ENCODE measurements at places on chromosomes 7 and 10.

DNA sequence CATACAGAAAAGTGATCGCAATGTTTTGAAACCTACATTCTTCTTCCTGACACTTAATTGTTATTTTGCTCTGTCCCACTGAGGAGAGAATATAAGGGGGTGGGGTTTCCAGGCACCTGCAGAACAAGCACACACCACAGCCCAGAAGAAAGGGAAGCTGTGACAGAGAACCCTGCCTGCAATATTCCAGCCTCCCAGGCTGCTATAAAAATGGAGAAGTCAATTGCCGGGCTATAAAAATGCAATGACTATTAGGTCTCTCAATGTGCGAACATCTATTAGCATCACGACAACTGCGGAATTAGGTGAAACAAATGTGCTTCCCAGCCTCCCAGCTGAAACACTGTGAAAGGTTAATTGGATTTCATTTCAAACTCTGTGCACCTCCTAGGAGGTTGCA, 145.3 kb upstream of the FRMD4A start:
- DNase-seq, result no peak

GRCh38 chr7:99140813-99141212, 3.1 kb downstream of the SMURF1 start:
- DNase-seq, result no peak

DNA sequence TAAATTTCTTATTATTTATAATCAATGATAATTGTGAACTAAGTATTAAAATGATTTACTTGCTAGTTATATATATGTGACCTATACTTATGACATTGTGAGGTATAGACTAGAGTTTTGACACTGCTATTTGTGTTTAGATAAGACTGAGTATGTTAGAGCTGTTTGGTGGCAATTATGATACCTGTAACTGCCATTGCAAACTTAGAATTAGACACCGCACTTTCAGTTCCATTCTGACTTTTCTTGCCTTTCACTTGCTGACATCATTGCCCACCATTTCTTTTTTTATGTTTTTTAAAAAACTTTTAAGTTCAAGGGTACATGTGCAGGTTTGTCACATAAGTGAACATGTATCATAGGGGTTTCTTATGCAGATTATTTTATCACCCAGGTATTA, 214.5 kb downstream of the MBL2 start:
- DNase-seq, result no peak

- DNase-seq, result no peak
Observed at GRCh38 chr10:85649461-85649860, 717.1 kb downstream of the GRID1 start.

DNA sequence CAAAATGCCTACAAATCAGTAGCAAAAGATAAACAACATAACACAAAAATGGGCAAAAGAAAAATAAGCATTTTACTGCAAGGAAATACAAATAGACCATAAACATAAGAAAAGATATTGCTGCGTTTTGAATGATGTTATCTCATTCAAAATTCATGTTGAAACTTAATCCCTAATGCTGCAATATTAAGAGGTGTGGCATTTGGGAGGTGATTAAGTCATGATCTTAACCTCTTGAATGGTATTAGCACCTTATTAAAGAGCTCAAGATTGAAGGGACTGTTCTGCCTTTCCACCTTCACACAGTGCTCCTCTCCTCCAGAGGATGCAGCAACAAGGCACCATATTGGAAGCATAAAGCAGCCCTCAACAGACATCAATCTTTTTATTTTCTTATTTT, 12.4 kb upstream of the TNKS2 start:
- no peak for DNase-seq

GRCh38 chr7:136183981-136184380, 206.8 kb upstream of the MTPN start:
- DNase-seq, result no peak

DNA sequence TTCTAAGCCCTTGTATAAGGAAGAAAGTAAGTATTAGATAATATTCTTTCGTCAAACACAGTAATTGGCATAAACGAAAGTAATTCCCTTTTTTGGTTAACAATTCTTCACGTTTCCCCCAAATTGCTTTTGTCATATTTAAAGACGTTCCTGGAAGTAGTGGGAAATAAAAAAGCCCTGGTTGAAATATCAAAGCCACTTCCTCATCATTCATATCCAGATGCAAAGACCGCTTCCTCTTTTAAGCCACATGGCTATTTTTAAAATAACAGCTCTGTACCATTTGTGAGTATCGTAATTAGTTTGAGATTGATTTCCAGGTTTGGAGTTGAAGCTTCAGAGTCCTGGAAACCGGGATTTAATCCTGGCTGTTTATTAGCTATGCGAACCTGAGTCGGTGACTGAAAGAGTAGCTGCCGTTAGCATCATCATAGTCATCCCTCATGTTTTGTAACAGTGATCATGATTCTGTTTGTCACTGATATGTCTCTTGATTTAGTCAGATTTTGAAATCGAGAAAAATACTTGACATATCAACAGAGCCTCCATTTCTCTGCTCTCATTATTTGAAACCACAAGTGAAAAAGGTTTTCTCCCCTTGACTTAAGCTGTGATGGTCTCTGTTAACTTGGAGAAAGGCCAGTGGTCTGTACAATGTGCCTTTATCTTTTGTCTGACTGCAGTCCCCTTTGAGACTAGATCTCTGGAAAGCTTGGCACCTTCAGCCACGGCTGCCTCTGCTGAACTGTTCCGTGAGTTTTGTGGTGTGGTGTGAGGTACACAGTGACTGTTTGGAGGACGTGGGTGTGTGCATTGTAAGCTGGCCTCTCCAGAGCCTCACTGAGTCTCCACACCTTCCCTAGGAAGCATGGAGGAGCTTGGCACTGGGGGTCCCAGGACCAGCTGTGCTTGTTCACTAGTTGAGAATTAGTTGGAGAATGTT, 18.1 kb downstream of the OPTN start:
- peak; percentile 8 for DNase-seq

GRCh38 chr7:97117035-97117371, 495 bp upstream of the SDHAF3 start:
- DNase-seq, result no peak

- no peak for DNase-seq
Observed at GRCh38 chr10:62634576-62634975, 169.9 kb upstream of the ADO start.

GRCh38 chr7:116432527-116432916, 67.0 kb upstream of the CAV2 start:
- DNase-seq, result no peak

GRCh38 chr10:14926722-14927416, 27.0 kb downstream of the DCLRE1C start:
- no peak for DNase-seq

DNA sequence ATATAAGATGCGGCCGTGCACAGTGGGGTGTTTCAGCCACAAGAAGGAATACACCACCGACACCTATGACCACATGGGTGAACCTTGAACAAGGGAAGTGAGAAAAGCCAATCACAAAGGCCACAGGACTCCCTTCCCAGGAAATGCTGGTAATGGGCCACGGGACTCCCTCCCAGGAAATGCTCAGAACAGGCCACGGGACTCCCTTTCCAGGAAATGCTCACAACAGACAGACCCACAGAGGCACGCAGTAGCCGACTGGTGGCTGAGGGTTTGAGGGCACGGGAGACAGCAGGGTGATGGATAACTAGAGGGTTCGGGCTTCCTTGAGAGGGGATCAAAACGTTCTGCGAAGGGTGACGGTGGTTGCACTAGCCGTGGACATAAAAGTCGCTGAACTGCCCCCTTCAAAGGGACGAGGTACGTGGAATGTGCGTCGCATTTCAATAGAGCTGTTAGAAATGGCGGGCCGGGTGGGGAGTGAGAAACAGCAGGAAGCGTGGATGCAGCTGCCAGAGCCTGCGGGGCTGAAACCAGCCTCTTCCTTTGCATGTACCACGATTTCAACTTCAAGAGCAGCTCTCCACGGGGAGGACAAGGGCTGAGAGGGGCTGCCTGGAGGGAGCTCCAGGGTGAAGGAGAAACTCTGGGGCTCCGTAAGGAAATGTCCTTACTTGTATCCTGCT, 274.0 kb downstream of the ELFN1 start:
- no peak for DNase-seq

GRCh38 chr10:28920091-28920490, 242.8 kb downstream of the BAMBI start:
- DNase-seq, result no peak

- DNase-seq, result no peak
Observed at GRCh38 chr7:44911911-44912310, 26.6 kb upstream of the PURB start.

GRCh38 chr10:13945390-13946208, 358.8 kb downstream of the PRPF18 start:
- no peak for DNase-seq

- no peak for DNase-seq
Observed at GRCh38 chr7:10122551-10123100, 851.0 kb upstream of the PHF14 start.

- no peak for DNase-seq
Observed at GRCh38 chr10:6274040-6274439, 71.3 kb downstream of the PFKFB3 start.

- no peak for DNase-seq
Observed at GRCh38 chr7:100768784-100769183, 35.4 kb downstream of the ZAN start.

DNA sequence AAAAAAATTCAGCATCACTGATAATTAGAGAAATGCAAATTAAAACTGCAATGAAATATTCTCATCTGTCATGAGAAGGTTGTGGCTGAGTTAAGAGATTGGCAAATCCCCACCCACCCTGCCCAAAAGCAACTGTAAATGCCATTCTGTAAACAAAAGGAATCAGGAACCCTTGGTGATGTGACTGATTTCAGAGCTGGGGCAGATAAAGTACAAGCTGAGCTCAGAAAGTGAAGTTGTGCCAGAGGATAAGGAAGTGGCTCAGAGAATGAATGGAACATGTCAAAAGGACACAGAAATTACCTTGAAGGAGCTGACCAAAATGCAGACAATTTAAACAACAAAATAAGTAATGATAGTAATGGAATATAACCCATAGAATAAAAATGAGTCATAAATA, 32.7 kb upstream of the ARMS2 start:
- no peak for DNase-seq

- DNase-seq, result no peak
Observed at GRCh38 chr7:78159545-78159944, 361.0 kb downstream of the PHTF2 start.

GRCh38 chr7:47682874-47683273, 101.0 kb upstream of the TNS3 start:
- DNase-seq, result no peak

GRCh38 chr10:119221201-119221600, 13.8 kb downstream of the GRK5 start:
- DNase-seq, result no peak

- no peak for DNase-seq
Observed at GRCh38 chr10:7458556-7458955, 47.7 kb upstream of the SFMBT2 start.

- DNase-seq, result no peak
Observed at GRCh38 chr7:130831817-130832481, 97.9 kb upstream of the KLF14 start.

GRCh38 chr7:10939237-10939910, 34.3 kb upstream of the PHF14 start:
- DNase-seq, result no peak

GRCh38 chr7:142030294-142030693, 34.6 kb downstream of the MGAM start:
- no peak for DNase-seq

- no peak for DNase-seq
Observed at GRCh38 chr10:32111585-32111984, 55.4 kb upstream of the KIF5B start.

- no peak for DNase-seq
Observed at GRCh38 chr7:68364886-68365625, 1233.2 kb upstream of the AUTS2 start.

- DNase-seq, result no peak
Observed at GRCh38 chr10:121268363-121268762, 329.9 kb downstream of the FGFR2 start.

DNA sequence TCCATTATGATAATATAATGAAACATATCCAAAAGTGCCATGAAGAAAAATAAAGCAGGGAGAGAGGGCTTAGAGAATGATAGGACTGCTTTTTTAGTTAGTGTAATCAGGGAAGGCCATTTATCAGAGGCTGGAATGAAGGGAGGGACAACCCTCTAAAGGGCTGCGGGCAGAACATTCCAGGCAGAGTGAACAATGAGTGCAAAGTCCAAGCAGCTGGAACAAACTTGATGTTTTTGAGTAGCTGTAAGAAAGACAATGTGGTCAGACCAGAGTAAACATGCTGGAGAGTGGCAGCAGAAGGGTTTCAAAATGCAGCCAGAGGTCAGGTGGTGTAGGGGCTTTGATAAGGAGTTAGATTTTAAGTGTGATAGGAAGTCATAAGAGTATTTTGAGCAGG, 65.6 kb upstream of the CCDC6 start:
- DNase-seq, result no peak

DNA sequence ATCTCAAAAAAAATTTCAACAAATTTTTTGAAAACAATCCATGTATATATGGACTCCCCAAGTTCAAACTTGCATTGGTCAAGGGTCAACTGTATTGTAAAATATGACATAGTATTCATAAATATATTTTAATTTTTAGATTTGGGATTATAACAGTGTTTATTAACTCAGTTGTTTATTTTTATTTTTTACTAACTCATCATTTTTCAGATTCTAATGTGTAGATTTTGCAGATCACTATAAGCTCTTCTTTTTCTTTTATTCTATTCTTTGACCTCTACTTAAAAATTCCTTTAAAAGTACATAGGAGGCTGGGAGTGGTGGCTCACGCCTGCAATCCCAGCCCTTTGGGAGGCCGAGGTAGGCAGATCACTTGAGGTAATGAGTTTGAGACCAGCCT, 8.7 kb downstream of the MEIG1 start:
- no peak for DNase-seq

GRCh38 chr10:116852246-116852645, 2.9 kb downstream of the ENO4 start:
- no peak for DNase-seq

DNA sequence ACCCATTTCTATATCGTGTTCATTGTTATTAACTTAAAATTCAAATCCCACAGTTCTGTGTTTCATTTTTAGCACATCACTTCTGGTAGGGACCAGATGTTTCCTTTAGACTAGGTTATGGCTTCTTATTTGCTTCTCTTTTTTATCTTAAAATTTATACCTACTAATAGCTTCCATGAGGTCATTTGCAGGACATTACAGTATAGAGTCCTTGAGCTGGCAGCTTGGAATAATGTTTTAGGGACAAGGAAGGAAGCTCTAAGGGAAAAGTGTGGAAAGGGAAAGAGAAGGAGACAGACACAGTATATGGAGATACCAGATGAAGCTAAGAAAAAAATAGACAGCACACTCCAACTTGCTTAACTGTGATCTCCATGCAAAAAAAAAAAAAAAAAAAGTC, 48.8 kb upstream of the CD36 start:
- DNase-seq, result no peak

DNA sequence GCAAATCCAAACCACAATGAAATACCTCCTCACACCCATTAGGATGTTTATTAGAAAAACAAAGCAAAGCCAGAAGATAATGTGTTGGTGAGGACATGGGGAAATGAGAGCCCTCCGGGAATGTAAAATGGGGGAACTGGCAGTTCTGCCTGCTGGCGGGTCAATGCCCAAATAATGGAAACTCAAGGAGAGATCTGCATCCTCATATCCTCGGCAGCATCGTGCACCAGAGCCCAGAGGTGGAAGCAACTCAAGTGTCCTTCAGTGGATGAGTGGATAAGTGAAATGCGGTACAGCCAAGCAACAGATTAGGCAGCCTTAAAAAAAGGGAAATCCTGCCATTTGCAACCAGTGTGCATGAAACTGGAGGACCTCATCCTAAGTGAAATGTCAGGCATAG, 325.2 kb downstream of the WDR37 start:
- DNase-seq, result no peak

- DNase-seq, result no peak
Observed at GRCh38 chr10:71285180-71285545, 33.9 kb upstream of the SLC29A3 start.

Data from bone marrow (tissue), 2 donors.